Esophagus mucosa (tissue), 1 donor: ENCODE measurements at places on chromosomes 1 and 21.

GRCh38 chr1:7002728-7003127, 217.5 kb downstream of the CAMTA1 start:
- no peak for ATAC-seq

- no peak for ATAC-seq
Measured at GRCh38 chr1:229325853-229326487, 16.9 kb downstream of the CCSAP start.

DNA sequence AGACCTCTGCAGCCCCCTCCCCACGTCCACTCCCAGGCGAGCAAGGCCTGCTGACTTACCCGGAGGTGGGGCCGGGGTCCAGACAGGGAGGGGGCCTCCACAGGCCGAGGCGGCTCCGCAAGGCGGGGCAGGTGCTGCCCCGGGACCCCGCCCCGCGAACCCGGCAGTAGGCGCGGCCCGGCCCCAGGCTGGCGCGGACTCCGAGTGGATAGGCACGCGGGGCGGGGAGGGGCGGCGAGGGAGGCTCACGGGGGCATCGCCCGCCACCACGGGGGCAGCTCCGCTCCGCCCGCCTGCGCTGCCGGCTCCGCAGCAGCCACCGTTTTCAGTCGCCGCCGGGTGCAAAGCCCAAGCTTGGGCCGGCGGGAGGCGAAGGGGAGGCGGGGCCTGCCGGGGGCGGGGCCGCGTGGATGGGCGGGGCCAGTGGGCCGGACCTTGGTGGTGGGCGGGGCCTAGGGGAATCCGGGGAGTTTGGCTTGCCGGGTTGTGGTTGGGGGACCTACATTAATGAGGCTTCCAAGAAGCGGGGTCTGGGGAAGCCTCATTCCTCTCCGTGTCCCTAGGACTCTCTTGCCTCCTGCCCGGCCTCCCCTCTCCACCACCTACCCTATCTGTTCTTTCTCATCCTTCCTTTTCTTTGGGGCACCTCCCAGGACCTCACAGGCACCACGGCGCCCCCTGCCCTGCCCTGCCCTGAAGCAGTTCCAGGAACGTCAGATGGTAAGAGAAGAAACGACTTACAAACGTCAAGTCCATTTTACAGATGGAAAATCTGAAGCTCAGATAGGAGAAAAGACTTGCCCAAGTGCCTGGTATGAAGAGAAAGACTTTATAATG, at the start of gene RIMS3:
RIMS3 (minus strand) TSS at position 348 of the 837 bp plus-strand sequence. CDS start 23,757 bp downstream, outside the sequence.
- ATAC-seq = peak; percentile 76

DNA sequence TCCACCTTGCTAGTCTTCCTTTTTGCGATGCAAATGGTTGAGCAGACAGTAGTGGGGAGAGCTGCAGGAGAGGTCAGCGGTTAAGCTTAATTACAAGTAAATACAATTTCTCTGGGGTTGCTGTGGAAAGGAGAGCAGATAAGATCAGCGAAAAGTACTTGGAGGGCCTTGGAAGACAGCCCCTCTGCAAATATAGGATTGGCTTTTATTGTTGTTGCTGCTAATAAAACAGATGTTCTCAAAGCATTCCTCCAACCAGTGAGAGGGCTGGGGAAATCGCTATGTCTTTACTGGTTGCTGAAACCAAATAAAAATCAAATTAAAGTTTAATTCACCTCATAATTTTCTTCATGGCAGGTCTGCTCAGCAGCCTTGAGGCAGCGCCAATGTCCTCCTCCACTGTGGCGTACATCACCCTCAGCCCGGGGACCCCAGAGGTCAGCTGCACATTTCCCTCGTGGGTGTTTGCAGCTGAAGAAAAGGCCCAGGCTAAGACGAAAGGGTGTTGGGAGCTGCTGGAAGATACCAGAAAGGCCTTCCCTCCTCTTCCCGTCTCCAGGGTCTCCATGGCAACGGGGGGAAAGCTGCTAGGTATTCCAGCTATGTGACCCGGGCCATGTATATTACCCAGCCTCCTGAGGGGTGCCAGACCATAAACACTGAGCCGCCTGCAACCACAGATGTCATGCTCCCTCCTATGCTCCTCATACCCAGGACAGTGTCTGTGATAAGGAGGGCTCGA, 54.6 kb upstream of the POU2F1 start:
- no peak for ATAC-seq
